Stimulated activated CD4-positive, alpha-beta T cell treated with anti-CD3 and anti-CD28 coated beads, Interleukin-2, amount 100 ng/mL, for 24 hours (primary cell): ENCODE measurements at places on chromosomes 3 and 15.

DNA sequence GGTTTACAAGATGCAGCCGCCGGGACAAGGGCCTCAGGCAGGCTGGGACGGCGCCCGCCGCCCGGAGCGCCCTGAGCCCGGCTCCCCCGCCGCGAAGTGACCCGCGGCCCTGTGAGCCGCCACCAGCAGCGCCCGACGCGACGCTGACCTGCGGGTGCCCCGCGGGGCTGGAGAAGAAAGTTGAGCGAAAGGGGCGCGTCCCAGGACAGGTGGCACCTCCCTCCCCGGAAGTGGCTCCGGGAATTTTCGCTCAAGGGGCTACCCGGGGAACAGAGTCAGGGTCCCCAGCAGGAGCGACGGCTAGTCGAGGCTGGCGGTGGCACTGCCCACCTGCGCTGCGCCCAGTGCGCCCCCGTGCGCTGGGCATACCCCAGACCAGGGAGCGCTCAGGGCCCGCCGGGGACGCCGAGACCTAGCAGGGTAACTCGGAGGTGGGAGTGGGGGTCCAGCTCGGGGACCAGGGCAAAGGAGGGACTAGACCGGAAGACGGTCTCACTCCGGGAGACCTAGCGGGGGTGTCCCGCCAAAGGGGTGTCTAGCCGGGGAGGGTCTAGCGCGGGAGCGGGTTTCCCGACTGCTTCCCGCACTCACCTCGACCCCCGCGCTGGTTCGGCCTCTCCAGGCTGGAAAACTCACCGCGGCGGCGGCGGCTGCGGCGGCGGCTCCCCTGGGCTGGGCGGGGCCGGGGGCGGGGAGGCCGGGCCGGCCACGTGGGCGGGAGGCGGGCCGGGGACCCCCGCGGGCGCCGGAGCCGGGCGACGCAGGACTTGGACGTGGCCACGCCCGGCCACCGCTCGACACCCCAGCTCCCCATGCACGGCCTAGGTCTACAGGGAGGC, 18.4 kb downstream of the SPATA12 start:
- no peak for DNase-seq

- no peak for DNase-seq
Observed at GRCh38 chr15:63135804-63136203, 14.1 kb downstream of the LACTB start.

DNA sequence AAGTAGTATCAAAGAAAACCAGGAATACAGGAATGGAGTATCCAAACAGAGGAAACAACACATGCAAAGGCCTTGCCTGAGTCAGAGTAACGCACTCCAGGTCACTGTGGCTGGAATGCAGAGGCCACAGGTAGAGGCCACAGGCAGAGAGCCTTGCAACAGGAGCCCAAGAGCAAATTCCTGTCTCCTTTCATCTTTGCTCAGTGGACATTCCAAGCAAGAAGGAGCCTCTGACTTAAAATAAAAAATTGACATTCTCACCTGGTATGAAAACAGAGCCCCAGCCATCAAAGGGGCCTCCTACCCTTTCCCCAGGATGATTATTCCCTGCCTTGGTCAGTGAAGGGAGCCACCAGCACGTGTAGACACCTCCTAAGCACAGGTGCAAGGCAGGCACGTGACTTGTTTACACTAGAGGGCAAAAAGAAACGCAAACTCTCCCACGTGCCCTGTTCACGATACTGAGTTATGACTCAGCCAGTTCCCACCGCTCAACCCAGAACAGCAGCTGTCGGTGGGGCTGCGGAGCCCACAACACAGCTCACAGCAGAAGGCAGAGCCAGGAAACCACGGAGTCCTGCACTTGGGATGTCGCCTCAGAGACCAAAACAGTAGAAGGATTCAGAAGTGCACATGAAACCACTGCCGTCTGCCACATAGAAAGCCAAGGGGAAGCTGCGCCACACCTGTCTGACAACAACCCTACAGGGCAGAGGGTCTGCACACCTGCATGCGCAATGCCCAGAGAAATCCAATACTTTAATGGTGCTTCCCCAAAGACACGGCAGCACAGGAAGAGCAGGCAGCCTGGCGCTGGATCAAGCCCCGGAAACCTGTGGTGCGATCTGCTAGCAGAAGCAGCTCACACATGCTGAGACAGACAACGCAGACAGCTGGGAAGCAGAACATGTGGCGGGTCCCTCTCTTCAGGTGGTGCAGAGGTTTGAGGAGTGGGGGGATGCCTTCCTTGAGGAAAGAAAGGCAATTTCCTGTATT, 52.1 kb downstream of the ITGB5 start:
- peak; percentile 30 for DNase-seq

GRCh38 chr3:54897028-54897711, 30.7 kb downstream of the LRTM1 start:
- DNase-seq = no peak

- no peak for DNase-seq
Observed at GRCh38 chr15:64066451-64066850, 20.2 kb upstream of the DAPK2 start.

GRCh38 chr3:39101022-39101689, 6.3 kb downstream of the GORASP1 start:
- DNase-seq = peak; percentile 46

DNA sequence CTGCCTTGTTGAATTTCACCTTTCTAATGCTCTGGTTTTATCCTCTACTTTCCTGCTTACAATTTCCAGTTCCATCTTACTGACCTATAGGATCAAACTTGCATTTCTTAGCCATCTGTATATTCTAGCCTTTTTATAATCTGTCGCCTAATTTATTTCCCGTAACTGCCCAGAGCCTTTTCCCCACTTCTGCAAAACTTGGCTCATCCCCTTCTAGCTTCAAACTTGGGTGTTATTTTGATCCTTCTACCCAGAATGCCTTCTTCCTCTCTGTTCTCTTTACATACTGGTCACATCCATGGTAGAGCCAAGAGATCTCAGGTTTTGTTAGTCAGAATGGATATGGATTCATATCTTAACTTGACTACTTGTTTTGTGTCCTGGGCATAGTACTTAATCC, 2.6 kb downstream of the SACM1L start:
- no peak for DNase-seq

DNA sequence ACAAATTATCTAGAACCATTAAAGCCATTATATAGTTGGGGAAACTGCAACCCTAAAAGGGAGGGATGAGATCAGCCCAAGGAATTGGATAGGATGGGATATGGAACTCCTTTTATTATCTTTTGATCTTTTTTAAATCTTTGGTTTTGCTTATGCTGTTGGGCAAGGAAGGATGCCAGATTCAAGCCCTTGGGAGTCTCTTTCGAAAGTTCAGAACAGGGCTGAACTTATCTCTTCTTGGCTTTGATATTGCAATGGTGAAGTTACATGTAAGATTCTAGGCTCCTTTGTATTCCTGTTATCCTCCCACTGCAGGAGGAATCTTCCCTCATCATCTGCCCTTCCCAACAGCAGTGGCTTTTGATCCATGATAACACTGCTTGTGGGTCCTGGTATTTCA, 10.0 kb upstream of the SLC22A13 start:
- DNase-seq = no peak

DNA sequence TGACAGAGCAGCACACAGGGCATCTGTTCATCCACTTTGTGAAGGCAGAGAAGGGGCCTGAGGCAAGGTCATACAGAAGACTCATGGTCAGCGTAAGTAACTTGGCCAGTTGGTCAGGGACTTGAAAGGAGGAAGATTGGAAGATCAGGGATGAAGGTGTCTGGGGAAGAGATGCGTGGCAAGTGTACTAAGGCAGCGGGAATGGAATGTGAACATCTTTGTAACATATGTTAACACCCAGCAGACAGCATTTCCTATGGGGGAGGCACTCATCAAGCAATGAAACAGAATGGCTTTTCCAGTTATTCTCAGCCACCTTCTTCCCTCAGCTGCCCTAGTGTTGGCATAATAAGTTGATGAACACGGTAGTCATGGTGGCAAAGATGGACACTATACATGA, 7.8 kb upstream of the RFC4 start:
- no peak for DNase-seq

DNA sequence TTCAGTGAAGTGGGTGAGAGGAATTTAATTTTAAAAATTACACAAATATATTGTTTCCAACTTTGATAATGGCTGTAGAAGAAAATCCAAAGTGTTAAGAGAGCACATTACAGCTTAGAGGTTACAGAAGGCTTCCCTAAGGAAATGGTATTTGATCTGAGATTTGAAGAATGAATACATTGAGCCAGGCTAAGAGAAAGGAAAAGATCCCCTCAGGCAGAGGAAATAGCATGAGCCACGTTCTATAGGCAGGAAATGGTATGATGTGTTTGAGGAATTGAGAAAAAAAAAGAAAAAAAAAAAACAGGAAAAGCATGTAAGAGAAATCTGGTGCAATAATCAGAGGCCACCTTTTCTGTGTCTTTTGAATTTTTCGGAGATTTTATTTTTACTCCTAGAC, 48.6 kb downstream of the UNC13C start:
- no peak for DNase-seq

- DNase-seq = no peak
Observed at GRCh38 chr3:56994391-56994790, 66.1 kb upstream of the SPATA12 start.

- no peak for DNase-seq
Observed at GRCh38 chr3:150984066-150984465, 11.5 kb upstream of the CLRN1 start.

DNA sequence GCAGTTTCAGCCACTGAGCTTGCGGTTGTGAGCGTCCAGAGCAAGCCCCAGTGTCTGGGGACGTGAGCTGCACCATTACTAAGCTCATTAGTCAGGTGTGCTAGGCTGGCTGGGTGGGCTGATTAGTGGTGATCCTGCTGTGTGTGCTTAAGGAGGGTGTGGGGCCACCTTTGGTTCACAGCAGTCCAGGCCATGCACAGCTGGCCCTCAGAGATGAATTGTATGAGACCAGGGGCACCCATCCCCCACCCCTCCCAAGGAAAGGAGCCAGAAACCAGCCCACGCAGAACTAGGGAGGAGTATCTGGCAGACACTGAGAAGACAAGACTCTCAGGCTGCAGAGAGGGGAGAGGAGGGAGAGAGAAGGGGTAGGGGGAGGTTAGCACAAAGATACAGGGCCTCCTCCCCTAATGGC, 3.8 kb downstream of the TYRO3 start:
- no peak for DNase-seq

GRCh38 chr3:13243586-13243985, 170.4 kb upstream of the IQSEC1 start:
- no peak for DNase-seq

DNA sequence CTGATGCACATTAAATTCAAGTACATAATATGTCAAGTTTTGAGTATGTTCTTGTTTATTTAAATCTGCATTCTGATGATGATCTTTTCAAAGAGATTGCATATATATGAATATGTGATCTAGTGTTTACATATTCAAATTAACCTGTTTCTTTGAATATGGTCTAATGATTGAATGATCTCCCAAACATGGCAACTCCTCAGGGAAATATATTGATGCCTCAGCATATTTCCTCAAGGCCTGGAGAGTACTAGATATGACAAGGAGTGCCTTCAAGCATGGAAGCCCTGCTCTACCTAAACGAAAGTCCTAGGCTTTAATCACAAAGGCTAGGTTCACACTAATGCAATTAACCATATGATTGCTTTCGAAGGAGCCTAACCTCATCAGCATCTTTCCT, 532.8 kb downstream of the ZIC1 start:
- DNase-seq = no peak

GRCh38 chr15:100942656-100943425, 23.7 kb downstream of the LRRK1 start:
- DNase-seq = no peak

DNA sequence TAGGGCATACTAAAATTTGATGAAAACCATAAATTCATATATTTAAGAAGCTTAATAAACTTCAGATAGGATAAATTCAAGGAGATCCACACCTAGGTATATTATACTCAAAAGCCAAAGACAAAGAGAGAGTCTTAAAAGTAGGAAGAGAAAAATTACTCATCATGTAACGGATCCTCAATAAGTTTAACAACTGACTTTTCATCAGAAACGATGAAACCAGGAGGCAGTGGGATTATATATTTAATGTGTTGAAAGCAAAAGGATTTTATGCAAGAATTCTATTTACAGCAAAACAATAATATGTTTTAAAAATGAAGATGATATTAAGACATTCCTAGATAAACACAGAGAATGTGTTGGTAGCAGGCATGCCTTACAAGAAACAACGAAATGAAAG, 202.7 kb downstream of the OXSM start:
- DNase-seq = no peak

- DNase-seq = no peak
Observed at GRCh38 chr3:130934442-130935089, 40.7 kb downstream of the ATP2C1 start.

DNA sequence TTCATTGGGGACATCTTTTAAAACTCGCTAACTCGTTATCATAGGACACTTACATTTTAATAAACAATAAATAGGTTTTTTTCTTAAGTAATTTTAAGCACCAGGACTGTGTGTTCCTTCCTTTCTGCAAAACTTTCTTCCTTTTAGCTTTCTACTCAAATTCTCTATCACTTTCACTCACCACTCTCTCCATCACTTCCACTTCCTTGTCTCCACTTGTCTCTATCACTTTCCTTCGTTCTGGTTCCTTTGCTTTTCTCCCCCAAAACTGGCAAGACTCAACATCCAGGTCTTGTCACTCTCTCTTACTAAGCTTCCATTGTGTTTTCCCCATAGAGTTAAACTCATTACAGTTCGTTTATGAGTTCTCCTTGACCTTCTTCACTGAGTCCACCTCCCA, 99.0 kb downstream of the ZPLD1 start:
- no peak for DNase-seq

- no peak for DNase-seq
Observed at GRCh38 chr3:197533927-197534725, 21.6 kb downstream of the BDH1 start.

DNA sequence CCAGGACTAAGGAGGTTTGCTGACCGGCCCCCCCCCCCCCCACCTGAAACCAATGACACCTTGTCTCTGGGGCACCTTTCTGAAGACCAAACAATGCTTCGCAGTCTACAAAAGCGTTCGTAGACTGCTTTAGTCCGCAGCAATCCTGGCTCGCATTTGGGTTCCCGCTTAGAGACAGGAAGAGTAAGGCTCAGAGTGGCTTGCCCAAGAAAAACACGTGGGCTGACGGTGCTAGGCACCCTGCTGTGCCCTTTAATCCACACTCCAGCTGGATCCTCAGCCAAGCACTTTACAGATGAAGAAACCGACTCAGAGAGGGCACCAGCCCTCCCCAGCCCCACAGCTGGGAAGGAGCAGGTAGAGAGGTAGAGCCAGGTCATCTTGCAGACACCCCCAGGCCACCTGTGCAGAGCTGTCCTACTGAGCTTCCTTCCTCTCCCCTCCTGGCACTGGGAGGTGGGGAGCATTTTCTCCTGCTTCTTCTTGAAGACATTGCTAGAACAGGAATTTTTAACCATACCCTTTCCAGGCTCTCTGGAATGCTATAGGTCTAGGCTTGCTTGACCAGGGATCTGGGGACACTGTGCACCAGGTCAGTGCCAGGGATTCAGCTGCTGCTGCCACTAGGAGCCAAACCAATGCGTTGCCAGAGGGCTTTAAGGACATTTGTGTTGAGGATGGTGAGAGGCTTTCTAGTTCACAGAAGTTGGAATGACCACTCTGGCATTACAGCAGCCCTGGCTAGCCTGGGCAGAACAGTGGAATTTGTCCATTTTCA, 1.0 kb upstream of the KLF15 start:
- DNase-seq = peak; percentile 5
